SK-MEL-5 (cell line): ENCODE measurements at places on chromosomes 6 and 20. TPM values are rescaled to one million over a fixed set of nuclear protein-coding genes. Genes with fewer than 3 reads are reported as not detected.

The CASS4 gene
- not detected in 2 replicates for total RNA-seq

The HUS1B gene
- 0.16 and 0.56 TPM in 2 replicates for total RNA-seq

The KCNQ5 gene
- total RNA-seq: 13.9 and 24.1 TPM in 2 replicates

GRCh38 chr6:2476376-2476775 is 231.0 kb upstream of the GMDS start:
- DNase-seq: no peak

- peak; percentile 94 for DNase-seq
Observed at GRCh38 chr6:167532410-167533288, 207.8 kb downstream of the TTLL2 start.

GRCh38 chr6:66900133-66901083 is 1193.4 kb upstream of the EYS start:
- no peak for DNase-seq

The SNTA1 gene
- 34.4 and 35.5 TPM in 2 replicates for total RNA-seq

DNA sequence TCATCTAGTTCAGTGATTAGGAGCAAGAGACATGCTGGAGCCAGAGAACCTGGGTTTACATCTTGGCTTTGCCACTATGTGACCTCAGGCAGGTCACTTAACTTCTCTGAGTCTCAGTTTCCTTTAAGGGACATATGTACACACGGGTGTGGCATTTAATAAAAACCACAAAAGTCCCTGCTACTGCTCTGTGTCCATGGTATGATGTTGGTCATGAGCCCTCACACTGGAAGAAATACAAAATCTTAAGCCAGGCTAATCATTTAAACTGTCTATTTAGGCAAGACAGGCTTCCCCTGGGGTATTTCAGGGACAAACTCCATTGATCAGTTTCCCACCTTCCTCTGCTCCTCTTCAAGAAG is 12.9 kb upstream of the PTGIS start:
- DNase-seq: no peak

- DNase-seq: no peak
Observed at GRCh38 chr6:131979515-131980337, 28.6 kb upstream of the CCN2 start.

DNA sequence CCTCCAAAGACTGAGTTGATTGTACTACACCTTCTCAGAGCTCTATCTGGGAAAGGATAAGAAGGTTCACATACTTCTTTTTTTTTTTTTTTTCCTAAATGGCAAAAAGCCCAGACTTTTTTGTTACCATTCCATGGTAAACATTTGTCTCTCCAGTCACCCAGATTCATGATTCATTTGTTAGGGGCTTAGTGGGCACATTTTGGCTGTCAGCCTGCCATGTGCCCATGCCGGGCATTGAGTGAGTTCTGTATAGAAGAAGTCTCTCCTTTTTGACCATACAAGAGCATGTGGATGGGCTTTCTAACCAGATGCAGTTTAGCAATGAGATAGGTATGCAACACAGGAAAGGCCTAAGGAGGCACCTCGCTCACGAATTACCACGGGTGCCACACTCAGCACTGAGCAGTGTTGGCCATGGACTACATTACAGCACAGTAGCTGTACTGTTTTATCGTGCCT is 447.5 kb upstream of the HSF2 start:
- DNase-seq: no peak

DNA sequence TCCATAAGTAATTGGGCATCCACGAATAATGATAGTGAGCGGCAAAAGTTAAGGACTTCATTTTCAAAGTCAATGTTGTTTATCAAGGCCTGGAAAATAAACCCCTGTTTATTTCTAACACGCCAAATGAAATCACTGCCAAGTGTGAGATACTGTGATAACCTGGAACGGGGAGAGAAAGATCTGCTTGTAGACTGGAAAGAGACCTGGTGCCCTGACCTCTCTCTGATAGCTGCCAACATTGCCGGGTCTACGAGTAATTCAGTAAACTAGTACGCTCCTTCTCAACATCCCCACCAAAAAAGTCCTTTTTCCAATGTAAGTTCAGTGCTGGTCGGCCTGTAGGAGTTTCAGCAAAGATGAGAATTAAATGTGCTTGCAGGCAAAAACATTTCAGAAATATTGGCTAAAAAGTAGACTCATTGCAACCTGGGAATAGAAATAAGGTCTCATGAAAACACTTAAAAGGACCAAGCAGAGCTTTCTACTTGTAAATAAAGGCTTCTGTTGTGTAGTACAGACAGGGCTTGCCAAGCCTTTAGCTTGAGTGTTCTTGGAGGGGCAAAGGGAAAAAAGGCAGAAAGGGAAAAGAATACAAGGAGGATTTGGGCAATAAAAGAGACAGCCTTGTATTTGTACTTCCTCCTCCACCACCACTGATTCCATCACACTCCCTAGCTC is 43.9 kb downstream of the PDE7B start:
- no peak for DNase-seq

GRCh38 chr20:20375862-20376261 is 8.0 kb downstream of the INSM1 start:
- DNase-seq: no peak

GRCh38 chr6:161526794-161527193 is 252.9 kb upstream of the AGPAT4 start:
- DNase-seq: no peak

The SNAP91 gene
- total RNA-seq: 0.05 and 0.08 TPM in 2 replicates

The TNFRSF6B gene
- 1.5 and 1.6 TPM in 2 replicates for total RNA-seq

The SESN1 gene
- total RNA-seq: 24.7 and 27.9 TPM in 2 replicates

DNA sequence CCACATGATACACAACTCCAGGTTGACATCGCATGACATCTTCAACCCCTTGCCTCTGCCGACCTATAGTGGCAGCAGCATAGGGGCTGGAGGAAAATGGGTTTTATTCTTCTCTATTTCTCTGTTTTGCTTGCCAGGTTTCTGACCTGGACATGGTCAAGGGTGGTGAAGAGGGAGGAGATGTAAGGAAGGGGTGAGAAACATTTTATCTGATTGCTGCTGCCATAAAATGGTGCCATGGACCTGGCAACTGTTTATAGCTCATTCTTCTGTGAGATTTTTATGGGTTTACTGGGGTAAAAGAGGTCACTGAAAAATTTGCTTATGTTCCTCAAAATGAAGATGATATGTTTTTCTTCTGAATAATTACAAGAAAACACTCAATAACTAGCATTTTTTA is 266.7 kb upstream of the FOXQ1 start:
- no peak for DNase-seq

The RRAGD gene
- total RNA-seq: 145 and 165 TPM in 2 replicates

The GHRH gene
- total RNA-seq: not detected in 2 replicates

DNA sequence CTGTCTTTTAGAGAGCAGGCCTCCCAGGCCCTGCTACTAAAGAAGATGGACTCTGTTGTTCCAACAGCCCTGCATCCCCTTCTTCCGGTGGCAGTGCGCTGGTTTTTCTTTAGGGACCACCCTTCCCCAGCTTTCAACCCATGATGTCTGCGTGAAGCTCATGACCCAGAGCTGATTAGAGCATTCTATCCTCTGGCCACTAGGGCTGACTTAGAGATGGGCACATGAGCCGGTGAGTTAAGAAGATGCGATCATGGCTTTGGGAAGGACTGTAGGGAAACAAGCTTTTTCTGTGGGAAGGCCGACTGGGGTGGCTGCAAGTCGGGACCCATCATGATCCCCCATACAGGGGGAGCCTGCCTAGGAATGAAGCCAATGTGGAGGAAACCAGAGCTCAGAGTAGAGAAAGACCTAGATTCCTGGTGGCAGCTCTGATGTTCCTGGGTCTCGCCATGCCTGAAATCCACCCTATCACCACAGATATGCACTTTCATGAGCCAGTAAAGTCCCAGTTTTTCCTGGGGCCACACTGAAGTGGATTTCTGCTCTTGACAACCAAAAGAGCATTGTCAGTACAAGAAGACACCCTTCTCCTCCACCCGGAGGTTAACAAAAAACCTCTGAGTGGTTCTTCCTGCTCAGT is 29.1 kb upstream of the STX16 start:
- DNase-seq: peak; percentile 47

GRCh38 chr6:158232316-158233213 is 64.4 kb downstream of the GTF2H5 start:
- peak; percentile 51 for DNase-seq

- no peak for DNase-seq
Observed at GRCh38 chr6:166572370-166573261, 13.9 kb downstream of the RAMACL start.

The BPIFB6 gene
- total RNA-seq: not detected in 2 replicates

The MICB gene
- 4.9 and 7.0 TPM in 2 replicates for total RNA-seq
